Hematopoietic multipotent progenitor cell treated with erythropoietin and hydrocortisone succinate and interleukin-3 and kit ligand, for 15 days (in vitro differentiated cells): ENCODE measurements at places on chromosomes 3 and 15.

GRCh38 chr3:183635107-183635430 lies 354 bp upstream of the KLHL24 start:
- DNase-seq = no peak

DNA sequence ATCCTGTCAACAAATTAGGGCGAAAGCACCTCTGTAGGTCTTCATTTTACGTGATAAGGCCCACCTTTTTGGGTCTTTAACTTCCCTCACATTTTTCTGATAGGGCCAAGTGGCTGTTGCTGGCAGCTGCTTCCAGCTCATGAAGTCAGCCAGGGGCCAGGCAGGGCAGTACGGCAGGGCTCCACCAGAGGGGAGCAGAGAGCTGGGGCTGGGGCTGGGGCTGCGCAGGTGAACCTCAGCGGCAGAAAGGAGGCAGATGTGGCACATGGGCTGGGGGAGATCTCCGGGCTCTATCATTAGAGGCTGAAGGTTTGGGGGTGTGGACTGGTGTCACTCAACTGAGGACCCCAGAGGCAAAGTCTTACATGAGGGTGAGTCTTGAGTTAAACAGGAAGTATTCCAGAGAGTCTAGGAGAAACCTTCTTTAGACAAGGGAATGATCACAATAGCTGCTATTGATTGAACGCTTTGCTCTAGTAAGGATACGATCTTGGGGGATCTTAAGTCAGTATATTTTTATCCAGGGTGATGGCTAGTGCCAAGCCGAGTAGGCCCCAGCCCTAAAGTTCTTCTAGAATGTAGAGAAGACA lies 62.8 kb upstream of the MEX3B start:
- peak; percentile 56 for DNase-seq

GRCh38 chr3:188822411-188822810 lies 349.4 kb upstream of the TPRG1 start:
- no peak for DNase-seq

- peak; percentile 53 for DNase-seq
These were observed at the start of gene CTSH for GRCh38 chr15:78944669-78945407. Gene CTSH (minus strand): TSS chr15:78945046. CDS start chr15:78944981, 65 bp downstream.

DNA sequence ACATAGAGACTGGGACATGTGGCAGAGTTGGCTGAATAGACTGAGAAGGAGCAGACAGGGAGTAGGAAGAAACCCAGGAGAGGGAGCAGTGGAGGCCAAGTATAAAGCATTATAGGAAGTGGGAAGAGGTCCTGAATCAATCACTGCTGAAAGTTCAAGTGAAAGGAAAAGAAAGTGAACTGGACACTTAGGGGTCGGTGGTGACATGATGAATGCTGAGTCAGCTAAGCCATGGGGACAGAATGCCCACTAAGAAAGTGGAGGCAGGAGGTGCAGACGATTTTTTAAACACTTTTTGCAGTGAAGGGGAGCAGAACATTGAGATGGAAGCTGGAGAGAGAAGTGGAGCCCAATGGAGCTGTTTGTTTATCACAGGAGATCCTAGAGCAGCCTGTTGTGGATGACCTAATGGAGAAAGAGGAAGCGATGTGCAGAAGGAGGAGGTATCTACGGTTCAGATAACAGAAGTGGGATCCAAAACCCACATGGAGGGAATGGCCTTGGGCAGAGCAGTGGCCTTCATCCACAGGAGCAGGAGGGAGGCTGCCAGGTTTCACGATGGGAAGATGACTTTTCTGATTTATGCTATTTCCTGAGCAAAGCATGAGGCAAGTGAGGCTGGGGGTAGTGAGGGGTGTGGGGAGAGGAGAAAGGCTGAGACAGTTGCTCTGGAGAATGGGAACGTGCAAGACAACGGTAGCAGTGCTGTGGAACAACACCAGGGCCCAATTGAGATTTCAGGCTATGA lies 208.2 kb downstream of the RPLP1 start:
- no peak for DNase-seq

DNA sequence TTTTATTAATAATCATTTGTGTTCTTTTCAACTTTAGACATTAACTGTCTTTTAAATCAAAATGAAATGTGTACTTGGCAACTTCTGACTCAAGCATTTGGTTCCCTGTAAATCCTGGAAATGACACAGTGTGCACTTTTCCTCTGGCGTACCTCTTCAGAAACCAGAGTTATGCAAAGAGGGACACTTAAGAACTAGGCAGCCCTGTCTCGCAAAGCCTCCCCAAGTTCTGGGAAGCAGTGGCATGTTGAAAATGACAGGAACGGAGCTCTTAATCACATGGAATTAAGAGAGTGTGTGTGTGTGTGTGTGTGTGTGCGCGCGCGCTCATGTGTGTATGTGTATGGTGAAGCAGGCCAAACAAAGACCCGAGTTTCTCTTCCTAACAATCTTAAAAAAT lies 707.4 kb downstream of the MECOM start:
- DNase-seq = no peak

DNA sequence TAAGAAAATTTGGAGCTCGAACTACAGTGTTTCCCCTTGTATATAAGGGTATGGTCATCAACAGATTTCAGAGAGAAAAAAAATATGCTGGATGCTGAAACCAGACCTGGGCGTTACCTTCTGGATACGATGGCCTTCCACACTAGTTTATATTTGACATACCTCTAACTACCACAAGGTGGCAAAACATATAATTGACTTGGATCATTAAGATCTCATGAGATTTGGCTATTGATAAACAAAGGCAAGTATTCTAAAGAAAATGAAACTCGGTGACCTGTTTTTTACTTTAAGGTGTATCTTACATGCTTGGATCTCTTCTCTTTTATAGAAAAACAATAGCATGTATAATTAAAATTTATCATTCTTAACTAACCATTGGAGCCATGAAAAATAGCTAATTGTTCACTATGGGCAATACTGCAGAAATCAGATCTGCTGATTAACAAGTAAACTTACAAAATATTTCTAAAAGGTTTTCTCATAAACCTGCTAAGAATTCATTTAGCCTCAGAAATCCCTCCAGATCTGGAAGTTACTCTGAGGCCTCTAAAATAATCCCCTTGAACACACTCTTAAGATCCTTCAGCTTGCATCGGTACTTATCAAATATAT lies 300.6 kb upstream of the KCNH8 start:
- DNase-seq = no peak

GRCh38 chr3:133540896-133541674 lies 32.4 kb upstream of the CDV3 start:
- no peak for DNase-seq

GRCh38 chr3:38360345-38360744 lies 13.8 kb downstream of the XYLB start:
- no peak for DNase-seq

GRCh38 chr15:29727871-29728270 lies 94.4 kb downstream of the TJP1 start:
- DNase-seq = no peak

DNA sequence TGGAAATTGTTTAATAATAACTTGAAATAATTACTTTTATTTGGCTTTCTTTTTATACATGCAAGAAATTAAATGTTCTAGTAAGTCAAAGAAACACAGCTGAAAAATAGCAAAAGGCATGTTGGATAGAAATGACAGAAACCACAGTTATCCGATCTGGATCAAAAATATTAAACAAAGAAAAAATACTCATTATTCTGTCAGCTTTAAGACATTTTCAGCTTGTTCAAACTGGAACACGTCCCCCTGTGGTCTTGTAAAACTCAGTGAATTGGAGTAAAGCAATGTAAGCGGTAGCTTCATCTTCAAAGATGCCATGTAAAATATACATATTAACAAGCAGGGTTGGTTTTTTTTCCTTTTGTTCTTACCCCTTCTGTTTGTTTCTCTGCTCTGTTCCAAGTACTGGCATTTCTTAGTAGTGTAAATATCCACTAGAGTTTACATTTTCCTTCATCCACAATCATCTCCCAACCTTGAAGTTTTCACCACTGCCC lies 223.4 kb downstream of the IGSF11 start:
- no peak for DNase-seq

- no peak for DNase-seq
These were observed 105.9 kb upstream of the MLF1 start for GRCh38 chr3:158465074-158465473.

DNA sequence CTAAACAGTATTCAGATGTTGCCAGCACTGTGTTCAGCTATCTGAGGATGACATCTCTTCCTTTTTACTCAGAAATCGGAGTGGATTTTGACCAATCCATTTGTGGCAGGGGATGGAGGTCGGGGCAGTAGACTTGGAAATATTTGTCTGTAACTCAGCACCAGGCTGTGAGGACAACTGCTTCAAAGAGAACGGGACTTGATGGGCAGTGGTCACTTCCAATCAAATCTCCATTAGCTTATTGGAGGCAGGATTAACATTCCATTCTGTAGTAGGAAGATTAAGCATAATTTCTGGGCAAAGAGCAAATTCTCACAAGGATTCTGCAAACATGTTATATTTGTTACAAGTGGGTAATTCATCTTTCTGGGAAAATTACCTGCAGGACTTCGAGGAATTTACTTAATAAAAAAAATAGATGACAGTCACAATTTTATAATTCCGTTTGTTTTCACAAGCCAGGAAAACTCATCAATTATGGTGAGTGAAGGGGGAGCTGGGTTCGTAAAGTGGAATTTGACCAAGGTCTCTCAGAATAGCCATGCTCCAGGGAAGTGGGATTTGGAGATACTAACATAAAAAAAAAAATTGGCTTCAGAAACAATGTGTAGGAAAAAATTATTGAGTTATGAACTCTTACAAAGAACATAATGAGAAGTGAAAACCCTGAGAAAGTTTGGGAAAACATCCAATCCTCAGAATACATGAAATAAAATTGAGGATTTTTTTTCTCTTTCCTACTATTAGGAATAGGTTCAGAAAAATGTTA lies 18.1 kb downstream of the CRABP1 start:
- DNase-seq = no peak

DNA sequence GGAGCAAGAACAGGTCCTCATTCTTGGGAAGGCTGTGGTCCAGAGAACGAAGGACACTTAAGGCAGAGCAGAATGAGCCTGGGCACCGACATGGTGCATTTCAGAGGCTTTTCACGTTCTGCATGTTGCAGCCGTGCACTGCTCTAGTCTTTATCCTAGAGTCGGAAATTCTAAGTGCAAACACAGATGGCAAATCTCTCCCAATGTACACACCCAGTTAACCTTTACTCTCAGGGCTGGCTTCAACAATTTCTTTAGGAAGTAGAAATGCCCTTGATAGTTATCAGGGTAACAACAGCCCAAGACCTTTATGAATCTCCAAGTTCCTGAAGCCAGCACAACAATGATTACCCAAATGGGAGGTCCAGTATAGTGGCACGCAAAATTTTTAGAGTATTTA lies 39.1 kb upstream of the LRTM1 start:
- no peak for DNase-seq

DNA sequence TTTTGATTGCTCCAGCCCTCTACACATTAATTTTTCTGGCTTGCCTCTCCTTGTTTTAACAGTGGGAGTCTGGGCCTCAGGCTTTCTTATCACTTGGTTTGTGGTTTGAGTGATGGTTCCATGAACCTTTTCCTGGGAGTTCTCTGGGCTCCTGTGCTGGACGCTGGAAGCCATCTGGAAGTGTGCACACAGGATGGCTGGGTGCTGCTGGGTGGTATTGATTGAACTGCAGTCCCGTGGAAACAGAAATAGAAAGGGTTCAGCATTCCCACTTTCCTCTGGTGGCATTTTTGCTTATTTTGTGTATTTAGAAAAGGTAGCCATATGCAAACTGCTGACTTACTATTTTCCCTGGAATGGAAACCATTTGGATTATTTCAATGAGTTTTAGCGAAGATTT lies 25.6 kb downstream of the MITF start:
- no peak for DNase-seq

DNA sequence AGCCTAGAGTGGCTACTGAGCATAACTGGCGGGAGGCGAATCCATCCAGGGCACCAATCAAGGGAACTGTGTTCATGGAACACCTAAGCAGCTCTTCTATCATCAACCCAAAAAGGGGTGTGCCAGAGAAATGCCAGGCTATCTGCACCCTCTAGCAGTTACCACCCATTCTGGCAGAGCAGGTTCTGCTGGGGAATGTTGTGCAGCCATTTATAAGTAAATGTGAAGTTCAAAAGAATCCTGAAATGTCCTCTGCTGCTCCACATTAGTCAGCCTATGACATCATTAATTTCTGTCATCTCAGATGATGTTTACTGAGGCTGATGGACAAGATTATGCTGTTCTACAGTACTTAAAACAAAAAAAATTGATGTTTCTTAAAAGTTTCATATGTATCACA lies 7.7 kb downstream of the SKIC8 start:
- DNase-seq = peak; percentile 41

- DNase-seq = no peak
These were observed 360.5 kb upstream of the NAALADL2 start for GRCh38 chr3:174498638-174499037.

- DNase-seq = no peak
These were observed 16.1 kb upstream of the GCNT3 start for GRCh38 chr15:59595434-59595915.

DNA sequence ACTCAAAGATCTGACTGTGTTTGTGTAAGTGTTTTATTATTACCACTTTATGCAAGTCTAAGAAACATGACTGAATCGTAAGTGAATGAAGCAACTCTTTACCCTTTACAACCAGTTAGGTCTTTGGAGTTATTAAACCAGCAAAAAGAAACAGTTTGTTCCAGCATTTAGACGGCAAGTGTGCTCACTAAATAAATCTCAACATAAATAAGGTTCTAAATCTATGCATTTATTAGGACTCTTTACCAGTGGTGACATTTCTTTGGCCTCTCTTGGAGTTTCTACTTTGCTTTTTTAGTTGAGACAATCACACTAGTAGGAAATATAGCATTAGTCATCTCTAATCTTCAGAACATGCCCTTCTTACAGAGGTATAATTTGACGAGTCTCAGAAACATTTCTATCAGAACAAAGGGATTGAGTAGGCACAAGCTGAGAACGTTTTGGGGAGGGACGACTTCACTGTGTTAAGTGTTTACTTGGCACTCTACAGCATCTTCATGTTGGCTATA lies 739.9 kb upstream of the NR2F2 start:
- DNase-seq = no peak

- DNase-seq = no peak
These were observed 209.4 kb downstream of the CADPS start for GRCh38 chr3:62665627-62666437.

- no peak for DNase-seq
These were observed 5.2 kb downstream of the KBTBD13 start for GRCh38 chr15:65081758-65082157.

DNA sequence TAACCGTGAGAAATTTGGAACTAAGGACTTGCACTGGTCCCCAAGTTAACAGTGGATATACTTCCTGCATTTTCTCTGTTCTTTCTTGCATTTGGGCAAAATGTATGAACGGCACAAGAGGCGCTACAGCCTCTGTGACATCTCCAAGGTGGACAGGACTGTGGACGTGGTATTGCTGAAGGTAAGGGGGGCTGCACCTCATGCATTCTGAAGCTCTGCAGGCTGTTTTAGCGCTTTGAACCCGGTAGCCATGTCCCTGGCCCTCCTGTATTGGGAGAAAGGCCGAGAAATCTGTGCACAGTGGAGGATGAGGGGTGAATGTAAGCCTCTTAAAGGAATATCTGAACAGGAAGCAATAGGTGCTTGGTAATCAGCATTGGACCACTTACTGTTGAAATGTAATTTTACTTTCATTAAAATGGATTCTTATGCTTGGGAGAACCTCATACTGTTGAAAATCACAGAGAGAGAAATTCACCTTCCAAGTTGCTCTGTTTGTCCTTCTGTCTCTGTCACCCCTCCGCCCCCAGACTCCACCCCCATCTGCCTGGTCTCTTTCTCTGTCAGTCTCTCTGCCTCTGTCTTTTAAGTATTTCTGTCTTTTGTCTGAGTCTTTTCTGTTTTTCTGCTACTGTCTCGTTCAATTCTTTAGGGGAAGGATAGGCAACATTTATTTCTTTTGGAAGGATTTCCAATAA lies 174.6 kb downstream of the KLHL25 start:
- no peak for DNase-seq
